ENCODE measurements at places on chromosomes 6 and 20. TPM values are rescaled to one million over a fixed set of nuclear protein-coding genes. Genes with fewer than 3 reads are reported as not detected.

The MYCT1 gene
- 0.13 TPM for total RNA-seq

The SYCP2L gene
- 0.43 TPM for total RNA-seq

The GTSF1L gene
- total RNA-seq = not detected

The COL9A3 gene
- total RNA-seq = 1.0 TPM

The FNDC1 gene
- total RNA-seq = 30.5 TPM

The OPN5 gene
- total RNA-seq = not detected

The RALGAPA2 gene
- total RNA-seq = 11.8 TPM

The WDR46 gene
- 62.0 TPM for total RNA-seq

The TGM3 gene
- 0.39 TPM for total RNA-seq

The SYNCRIP gene
- total RNA-seq = 76.3 TPM

The MAP3K7 gene
- 45.7 TPM for total RNA-seq

The IL17F gene
- total RNA-seq = not detected

The ADGRG6 gene
- total RNA-seq = 71.5 TPM

The SYNDIG1 gene
- 1.2 TPM for total RNA-seq

The ELOVL4 gene
- 12.3 TPM for total RNA-seq

The ZFP57 gene
- total RNA-seq = not detected

The SPACA1 gene
- total RNA-seq = not detected

The NRN1 gene
- 142 TPM for total RNA-seq

The SLPI gene
- total RNA-seq = 11.7 TPM

Measured in articular chondrocyte of knee joint (primary cell).